AG10803 (cell line): ENCODE measurements at places on chromosomes 13 and 19.

DNA sequence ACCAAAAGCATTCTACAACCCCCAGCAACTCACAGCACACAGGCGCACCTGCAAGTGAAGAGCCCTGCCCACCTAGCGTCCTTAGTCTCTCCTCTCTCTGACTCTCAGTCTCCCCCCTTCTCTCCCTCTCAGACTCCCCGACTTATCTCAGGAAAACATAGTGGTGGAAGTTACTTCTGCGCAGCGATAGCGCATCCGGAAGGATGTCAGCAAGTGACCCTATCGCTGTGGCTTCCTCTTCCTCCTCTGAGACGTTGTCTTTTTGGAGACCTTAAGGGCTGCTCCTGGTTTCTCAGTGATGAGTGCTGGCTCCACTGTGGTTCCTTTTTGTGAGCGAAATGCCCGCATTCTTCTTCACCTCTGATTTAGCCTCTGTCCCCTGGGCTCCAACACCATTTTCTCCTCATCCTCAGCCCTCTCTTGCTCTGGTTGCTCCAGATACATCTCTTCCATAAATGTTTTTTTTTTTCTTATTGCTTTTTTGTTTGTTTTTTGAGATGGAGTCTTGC, 1.4 kb upstream of the YIF1B start:
- DNase-seq = no peak

GRCh38 chr13:26977541-26977940, 194.1 kb downstream of the USP12 start:
- DNase-seq = no peak

DNA sequence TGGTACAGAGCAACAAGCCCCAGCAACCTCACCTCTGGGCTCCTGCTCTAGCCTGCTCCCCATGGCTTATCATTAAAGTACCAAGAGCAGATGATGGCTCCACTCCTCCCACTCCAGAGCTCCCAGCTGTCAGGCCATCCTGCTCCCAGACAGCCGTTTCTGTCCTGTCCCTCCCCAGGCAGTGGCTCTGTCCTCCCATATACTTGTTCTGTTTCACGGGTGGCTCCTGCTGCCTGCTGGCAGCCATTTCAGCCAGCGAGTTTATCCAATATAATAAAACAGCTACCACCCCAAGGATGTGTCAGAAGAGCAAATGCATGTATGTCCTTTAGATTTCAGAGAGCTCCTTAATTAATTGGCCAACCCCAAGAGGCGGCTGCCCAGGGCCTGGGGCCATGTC, 79.4 kb upstream of the VSTM2B start:
- DNase-seq = no peak

- no peak for DNase-seq
Observed at GRCh38 chr13:98564204-98564603, 12.7 kb downstream of the STK24 start.

- DNase-seq = no peak
Observed at GRCh38 chr19:7788178-7788932, 25.3 kb downstream of the CLEC4M start.

DNA sequence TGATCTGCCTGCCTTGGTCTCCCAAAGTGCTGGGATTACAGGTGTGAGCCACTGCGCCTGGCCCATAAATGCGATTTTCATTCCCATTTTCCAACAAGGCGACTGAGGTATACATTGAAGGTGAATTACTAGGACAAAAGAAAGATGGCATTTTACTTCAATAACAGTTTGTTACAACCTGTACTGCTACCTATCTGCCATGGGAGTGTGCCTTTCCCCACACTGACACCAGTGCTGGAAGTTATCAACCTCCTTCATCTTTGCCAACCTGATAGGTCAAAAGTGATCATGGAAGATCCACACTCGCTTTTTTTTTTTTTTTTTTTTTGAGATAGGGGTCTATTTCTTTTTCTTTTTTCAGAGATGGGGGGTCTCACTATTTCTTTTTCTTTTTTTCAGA, 11.0 kb downstream of the CRX start:
- no peak for DNase-seq

DNA sequence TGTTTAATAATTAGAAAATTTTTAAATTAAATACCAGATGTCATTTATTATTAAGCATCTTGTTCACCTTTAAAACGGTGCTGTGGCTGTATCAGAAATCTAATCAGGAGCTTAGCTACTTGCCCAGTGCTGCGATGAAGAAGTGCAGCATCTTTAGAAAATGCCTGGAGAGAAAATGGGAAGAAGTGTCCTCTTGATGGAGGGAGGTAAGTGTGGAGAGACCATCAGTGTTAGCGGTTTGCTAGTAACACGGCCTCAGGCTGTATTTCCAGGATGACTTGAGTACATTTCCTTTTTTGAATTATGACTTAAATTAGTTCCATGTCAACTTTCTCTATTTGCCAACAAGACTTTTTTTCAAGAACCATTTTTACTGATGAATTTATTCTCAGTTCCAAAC, 74.1 kb downstream of the SHISA2 start:
- no peak for DNase-seq

DNA sequence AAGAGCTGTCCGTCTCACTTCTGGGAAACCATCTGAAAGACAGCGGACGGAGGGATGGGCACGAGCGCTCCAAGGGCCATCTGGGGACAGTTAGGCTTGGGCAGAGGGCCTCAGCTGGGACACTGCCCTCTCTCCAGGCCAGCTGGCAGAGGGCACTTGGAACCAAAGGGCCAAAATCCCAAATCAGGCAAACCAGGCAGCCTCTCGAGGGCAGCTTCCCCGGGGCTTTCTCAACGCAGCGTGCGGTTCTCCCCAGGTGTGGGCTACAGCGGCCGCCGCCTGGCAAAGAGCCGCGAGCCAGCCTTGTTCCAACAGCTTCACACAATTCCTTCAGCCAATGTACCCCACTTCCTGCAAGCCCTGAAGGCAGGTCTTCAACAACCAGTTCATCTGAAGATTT, 5.0 kb downstream of the MLLT1 start:
- DNase-seq = no peak

DNA sequence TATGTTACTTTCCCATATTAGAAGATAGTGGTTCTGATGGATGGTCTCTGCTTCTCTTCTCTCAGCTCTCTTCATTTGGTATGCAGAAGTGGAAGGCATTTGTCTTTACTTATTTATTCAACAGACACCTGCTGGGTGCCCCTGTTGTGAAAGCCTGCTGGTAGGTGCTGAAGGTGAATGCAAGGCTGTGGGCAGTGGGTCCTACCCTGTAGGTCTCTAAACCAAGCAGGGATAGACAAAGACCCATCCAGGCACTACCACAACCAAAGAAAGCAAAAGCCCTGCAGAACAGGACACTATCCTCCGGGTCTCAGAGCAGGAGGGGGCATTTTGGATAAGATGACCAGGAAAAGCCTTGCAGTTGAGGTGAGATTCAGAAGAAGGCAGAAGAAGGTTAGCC, 106.1 kb downstream of the STARD13 start:
- DNase-seq = no peak

GRCh38 chr13:105341758-105342157, 1193.7 kb downstream of the EFNB2 start:
- DNase-seq = no peak
